ENCODE measurements at places on chromosomes 11 and 22.

DNA sequence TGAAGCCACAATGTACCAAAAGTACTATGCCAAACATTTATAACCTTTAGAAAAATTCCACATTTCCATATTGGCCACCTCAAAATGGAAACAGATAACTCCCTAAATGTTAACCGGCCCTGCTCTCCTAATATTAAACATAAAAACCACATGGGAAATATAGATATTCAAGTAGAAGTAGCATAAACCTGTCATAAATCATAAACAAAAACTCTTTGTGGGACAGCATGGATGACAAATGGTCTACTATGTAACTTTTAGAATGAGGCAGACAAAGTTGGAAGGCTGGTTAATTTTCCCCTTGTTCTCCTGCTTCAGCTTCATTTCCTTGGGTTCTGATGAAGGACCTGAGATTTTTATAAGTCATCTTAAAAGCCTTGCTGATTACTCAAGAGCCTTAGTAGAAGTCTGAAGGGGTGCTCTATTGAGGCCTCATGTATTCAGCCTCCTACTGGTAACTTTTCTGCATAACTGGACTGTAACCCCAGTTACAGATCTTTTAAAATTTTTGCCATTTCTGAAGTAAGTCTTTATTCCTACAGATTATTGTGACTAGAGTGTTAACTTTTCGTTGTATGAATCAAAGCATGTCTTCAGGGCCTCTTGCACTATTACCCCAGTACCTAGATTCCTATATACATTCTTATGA, 116.4 kb downstream of the STIM1 start:
- DNase-seq, result no peak

- no peak for DNase-seq
Observed at GRCh38 chr22:32712644-32713355, 88.7 kb upstream of the TIMP3 start.

- DNase-seq, result no peak
Observed at GRCh38 chr22:35894464-35894878, 134.2 kb downstream of the RBFOX2 start.

- no peak for DNase-seq
Observed at GRCh38 chr22:43305806-43306205, 37.4 kb downstream of the SCUBE1 start.
